ENCODE measurements at places on chromosomes 12 and 14.
A peak's percentile ranks its signal among the peaks of the same experiment; 100 is the strongest.

DNA sequence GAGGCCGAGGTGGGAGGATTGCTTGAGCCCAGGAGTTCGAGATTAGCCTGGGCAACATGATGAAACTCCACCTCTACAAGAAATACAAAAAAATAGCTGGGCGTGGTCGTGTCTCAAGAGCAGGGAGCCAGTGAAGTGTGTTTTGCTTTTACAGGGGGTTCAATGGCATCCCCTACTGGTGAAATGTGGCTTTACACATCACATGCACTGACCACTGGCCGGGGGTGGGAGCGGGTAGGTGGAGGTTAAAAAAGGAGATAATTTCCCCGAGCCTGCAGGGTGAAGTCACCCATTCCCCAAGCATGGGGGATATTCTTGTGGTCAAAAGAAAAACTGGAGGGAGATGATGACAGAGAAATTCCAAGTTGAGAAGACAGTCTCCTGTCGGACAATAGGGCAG is 63.6 kb upstream of the PWP1 start:
- DNase-seq, result no peak

DNA sequence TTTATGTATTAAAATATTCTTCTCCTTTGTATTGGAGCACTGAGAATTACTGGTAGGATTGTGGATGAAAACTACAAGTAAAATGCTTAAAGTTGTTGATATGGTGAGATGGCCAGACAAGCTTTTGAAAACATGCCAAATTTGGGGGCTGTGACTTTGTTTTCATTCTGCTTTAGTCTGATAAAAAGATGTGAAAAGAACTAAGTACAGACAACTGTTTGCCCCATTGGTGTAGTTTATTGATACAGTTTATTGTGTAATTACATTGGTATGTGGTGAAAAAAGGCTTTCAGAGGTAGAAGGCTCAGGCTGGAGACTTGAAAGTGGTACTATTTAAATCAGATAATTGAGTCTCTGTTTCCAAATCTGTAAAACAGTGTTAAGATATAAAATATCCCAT is 746.8 kb downstream of the DIO2 start:
- peak; percentile 3 for DNase-seq

- no peak for DNase-seq
Observed at GRCh38 chr12:92140896-92141536, 4.6 kb downstream of the BTG1 start.

DNA sequence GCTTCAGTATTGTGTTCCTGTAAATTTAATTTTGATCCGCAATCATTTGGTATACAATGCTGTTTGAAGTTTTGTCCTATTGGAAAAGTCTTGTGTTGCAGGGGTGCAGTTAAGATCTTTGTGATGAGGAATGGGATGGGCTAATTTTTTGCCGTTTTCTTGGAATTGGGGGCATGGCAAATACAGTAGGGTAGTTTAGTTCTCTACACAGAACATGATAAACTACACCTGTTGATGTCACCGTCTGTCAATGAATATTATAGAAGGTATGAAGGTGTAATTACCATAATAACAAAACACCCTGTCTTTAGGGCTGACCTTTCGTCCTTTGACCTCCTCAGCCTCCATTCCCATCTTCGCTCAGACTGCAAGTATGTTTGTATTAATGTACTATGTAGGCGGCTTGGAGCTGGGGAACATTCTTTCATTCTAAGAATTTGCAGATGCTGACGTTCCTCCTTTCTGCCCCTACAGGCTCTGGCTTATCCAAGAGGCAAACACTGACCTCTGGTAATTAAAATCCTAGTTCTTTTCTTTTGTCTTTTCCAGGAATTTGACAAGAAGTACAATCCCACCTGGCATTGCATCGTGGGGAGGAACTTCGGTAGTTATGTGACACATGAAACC is 1.7 kb downstream of the DYNLL1 start:
- DNase-seq, result no peak

- DNase-seq, result no peak
Observed at GRCh38 chr14:31596342-31597095, 35.3 kb downstream of the NUBPL start.

DNA sequence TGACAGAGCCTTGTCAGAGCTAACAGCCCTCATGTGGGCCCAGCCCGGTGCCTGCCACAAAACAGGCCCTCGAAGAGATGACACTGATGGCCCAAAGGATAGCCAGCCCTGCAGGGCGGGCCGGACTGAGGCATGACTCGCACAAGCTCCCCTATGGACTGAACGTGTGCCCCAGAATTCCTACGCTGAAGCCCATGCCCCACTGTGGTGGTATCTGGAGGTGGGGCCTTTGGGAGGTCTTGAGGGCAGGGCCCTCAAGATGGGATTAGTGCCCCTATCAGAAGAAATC is 38.6 kb downstream of the CHGA start:
- DNase-seq, result no peak

DNA sequence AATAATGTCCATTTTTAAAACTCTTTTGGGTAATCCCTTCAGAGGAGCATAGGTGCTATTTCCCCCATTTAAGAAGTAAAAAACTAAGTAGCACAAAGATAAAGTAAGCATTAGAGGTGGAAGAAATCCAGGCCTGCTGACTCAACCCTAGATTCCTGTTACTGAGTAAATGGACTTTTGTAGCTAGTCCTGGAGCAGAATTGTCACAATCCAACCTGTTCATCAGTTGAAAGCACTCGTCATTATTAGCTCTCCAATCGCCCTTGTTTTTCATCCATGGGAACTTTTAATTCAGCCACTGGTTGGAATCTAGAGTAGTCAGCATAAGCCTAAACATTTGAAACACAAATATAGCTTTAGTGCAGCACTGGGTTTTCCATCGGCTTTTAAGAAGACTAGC is 139.5 kb upstream of the AMIGO2 start:
- DNase-seq, result no peak

GRCh38 chr12:50572287-50572686 is 67.5 kb downstream of the DIP2B start:
- DNase-seq, result no peak

DNA sequence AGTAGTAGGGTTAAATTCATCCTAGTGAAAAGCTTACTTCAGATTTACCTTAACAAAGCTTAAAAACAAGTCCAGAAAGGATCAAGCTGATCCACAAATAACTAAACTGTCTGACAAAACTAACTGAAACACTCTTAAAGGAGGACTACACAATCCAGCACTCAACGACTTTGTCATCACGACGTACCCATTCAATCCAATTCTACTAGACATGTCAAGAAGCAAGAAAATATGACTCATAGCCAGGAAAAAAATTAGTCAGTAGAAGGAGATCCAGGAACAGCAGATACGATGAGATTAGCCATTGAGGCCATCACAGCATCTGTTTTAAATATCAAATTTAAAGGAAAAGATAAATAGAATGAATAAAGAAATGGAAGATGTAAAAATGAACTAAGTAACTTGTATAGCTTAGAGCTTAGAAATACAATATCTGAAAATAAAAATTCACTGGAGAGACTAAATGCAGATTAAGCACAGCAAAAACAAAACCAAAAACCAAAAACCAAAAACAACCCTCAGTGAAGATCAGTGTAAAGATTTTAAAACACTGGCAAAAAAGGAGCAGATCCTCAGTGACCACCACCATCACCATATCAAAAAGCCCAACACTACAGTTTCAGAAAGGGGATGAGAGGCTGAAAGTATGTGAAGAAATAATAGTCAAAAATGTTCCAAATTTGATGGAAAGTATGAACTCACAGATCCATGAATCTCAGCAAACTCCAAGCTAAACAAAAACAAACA is 95.0 kb upstream of the CCND2 start:
- no peak for DNase-seq

- DNase-seq, result no peak
Observed at GRCh38 chr12:12427568-12427967, 70.7 kb downstream of the BORCS5 start.

GRCh38 chr12:14454098-14454907 is 88.8 kb downstream of the ATF7IP start:
- DNase-seq, result peak; percentile 14

DNA sequence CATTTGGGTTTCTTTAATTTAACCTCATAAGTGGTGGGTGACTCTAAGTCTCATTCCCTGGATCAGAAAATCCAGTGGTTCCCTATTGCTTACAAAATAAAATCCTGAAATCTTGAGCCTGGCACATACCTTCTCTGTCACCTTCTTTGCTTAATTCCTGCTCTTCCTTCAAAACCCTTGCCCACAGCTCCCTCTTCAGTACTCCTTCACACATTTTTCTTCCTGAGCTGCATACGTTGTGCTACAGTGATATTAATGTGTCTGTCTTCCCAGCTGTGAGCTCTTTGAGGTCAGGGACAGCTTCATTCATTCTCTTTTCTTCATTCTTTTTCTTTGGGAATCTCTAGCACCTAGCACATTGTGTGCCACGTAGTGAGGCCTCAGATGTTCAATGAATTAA is 9.5 kb downstream of the TSPAN11 start:
- DNase-seq, result no peak

Data from kidney glomerular epithelial cell (primary cell).